GM19239 (cell line): ENCODE measurements at places on chromosomes 7 and 10.

- DNase-seq = no peak
Observed at GRCh38 chr7:4168541-4168940, 513.6 kb upstream of the FOXK1 start.

- no peak for DNase-seq
Observed at GRCh38 chr7:97858221-97858620, 14.0 kb downstream of the ASNS start.

DNA sequence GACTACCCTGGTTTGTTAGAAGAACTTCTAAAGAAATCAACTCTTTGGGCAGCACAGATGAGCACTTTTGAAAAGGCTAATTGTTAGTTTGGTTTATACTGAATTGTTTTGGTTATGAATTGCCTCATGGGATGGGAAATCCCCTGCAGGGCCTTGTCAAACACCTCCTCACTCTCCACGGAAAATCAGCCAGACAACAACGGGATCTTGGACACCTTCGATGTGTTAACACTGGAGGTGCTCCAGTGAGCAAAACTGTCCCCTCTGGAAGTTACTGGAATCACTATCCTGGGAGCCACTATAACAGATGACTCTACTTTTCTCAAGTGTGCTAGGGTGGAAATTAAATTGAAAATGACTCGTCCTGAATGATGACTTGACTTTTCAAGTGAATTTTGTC, 38.7 kb downstream of the CDK6 start:
- DNase-seq = no peak

- DNase-seq = no peak
Observed at GRCh38 chr7:80047856-80048459, 86.7 kb upstream of the GNAI1 start.

GRCh38 chr7:149179241-149179640, 16.1 kb upstream of the ZNF282 start:
- DNase-seq = no peak

GRCh38 chr10:83539528-83540308, 599.6 kb upstream of the GHITM start:
- no peak for DNase-seq

- DNase-seq = no peak
Observed at GRCh38 chr10:90798482-90798881, 59.4 kb downstream of the HTR7 start.

DNA sequence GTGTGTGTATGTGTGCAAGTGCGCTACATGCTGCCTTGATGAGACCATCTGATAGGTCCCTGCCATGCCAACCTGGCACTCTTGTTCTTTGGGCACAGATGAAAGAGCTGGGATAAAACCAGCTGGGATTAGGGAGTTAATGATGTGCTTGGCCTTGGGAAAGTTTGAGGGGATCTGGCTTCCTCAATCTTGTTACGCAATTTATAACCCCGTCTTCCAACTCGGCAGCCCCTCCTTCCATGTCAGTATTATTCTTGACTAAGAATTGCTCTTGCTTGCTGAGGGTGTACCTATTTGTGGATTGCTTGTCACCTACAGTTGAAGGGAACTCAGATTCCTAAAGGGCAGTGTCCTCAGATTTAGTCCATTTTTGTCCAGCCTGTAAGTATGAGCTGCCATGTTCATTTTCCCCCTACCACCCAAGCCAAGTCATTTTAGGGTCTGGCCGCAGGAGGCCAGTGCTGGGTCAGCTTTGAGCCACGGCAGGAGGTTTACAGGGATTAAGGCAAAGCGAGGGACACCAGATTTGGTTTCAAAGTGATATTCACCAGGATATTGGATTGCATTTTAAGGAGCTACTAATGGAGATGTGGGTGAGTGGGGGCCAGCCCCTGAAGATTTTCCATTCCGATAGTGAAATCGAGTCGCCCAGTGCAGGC, 34.1 kb upstream of the KCNMA1 start:
- no peak for DNase-seq

DNA sequence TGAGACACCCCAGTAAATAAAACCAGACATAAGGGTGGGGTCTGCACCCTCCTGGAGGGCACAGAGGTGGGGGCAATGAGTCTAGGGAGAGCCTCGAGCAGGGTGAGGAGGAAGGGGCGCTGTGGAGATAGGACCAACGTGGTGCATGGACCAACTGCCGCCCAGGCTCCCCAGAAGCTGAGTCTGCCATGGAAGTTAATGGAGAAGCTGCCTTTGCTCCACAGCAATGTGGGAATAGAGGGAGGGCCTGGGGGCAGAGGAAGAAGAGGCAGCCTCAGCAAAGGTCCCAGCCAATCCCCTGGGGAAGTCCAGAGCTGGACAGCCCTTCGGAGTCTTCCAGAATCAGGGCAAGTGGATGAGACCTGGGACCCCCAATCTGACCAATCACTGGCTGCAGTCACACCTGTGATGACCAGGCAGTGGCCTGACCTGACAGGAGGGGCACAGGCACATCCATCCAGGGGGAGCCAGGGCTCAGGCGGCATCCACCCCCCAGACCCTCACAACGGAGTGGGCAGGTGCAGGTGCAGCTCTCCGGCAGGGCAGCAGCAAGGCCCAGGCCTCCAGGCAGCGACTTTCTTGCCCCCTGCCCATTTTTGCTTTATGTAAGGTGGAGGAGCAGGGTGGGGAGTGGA, 242.2 kb upstream of the PPP2R2D start:
- DNase-seq = no peak

GRCh38 chr7:48111596-48111995, 22.5 kb downstream of the UPP1 start:
- DNase-seq = no peak

- no peak for DNase-seq
Observed at GRCh38 chr7:158114056-158114850, 473.4 kb downstream of the PTPRN2 start.

GRCh38 chr7:3861386-3861785, 560.3 kb downstream of the SDK1 start:
- DNase-seq = no peak

- DNase-seq = no peak
Observed at GRCh38 chr7:100148225-100148558, 526 bp upstream of the LAMTOR4 start.

- no peak for DNase-seq
Observed at GRCh38 chr7:144776447-144776846, 59.4 kb downstream of the TPK1 start.

- DNase-seq = no peak
Observed at GRCh38 chr7:130273081-130273932, 6.6 kb downstream of the CPA2 start.

DNA sequence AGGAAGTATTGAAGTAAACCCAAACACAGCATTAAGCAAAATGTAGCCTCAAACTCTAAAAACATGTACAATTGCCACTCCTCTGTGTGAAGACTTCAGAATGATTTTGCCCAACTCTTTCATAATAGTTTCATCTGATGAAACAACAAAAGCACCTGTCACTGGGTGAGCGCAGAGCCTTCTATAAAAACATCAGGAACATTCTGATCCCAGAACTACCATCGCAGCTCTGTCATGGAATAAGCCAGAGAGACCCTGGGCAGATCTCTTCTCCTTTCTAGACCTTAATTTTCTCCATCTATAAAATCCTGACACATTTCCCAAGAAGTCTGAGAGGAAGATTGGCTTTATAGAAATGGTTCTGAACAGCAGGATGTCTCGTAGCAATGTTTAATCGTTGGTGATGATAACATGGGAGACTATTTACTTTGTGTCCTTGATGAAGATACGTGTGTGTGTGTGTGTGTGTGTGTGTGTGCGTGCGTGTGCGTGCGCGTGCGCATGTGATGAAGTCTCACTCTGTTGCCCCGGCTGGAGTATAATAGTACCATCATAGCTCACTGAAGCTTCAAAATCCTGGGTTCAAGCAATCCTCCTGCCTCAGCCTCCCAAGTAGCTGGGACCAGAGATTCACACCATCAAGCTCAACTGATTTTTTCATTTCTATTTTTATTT, 198.0 kb downstream of the KIAA1217 start:
- DNase-seq = no peak

DNA sequence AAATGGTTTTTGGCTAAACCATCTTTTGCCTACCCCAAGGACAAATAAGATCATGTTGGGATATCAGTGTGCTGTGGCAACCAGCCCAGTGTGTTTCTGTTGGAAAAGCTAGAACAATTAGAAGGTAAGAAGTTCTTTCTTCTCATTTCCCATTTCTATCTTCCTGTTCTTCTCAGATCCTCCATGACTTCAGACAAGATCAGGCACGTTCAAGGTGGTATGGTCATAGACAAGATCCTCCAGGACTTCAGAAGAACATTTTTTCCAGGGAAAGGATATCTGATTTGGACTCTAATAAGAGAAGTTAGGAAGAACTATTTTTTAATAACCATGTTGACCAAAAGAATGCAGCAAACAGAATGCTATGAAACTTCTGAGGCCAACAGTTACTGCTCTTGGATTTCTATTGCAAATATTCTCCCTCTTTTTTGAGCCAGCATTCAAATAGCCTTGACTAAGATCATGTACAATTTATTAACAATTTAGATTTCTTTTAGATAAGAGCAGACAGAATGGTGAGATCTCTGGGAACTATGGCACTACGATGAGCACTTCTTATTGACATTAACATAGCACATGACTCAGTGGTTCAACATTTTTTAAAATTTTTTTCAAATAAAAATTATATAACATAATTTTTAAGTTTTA, 15.9 kb downstream of the HYCC1 start:
- no peak for DNase-seq

- DNase-seq = peak; percentile 63
Observed at GRCh38 chr7:519484-520390, at the start of gene PDGFA. TSS of gene PDGFA (minus strand) at chr7:519846. CDS start at chr7:519001, 845 bp downstream.

DNA sequence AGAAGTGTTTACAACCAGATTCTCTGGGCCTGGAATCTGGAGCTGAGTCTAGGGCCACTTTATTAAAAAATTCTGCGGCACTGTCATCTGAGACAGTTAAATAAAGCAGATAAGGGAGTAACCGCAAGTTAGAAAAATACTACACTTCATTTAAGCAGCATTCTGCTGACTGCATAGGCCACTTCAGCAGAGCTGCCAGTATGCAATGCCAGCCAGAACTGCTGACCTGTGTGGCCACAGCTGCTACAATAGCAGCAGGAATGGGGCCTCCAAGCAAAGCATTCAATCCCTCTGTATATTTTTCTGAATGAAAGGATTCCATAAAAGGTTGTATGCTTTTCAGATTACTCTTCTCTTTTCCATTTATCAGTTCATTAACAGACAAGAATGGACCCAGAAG, 136.0 kb downstream of the COL28A1 start:
- no peak for DNase-seq

- DNase-seq = no peak
Observed at GRCh38 chr7:13322126-13322525, 634.7 kb downstream of the ARL4A start.

DNA sequence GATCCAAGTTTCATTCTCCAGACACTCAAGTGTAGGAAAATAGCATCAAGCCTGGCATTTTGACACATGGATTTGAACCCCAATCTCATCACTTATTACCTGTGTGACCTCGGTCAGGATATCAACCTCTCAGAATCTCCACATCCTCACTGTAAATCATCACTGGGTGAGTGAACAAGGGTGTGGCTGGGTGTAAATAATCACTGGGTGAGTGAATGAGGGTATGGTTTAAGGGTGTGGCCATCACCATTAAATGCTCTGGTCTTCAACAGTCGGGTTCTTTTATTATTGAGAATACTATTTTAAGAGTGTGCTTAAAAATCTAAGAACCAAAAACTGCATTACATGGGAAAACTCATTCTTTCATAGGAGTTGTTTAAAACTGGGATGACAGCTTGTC, 200.1 kb downstream of the DOCK4 start:
- no peak for DNase-seq

DNA sequence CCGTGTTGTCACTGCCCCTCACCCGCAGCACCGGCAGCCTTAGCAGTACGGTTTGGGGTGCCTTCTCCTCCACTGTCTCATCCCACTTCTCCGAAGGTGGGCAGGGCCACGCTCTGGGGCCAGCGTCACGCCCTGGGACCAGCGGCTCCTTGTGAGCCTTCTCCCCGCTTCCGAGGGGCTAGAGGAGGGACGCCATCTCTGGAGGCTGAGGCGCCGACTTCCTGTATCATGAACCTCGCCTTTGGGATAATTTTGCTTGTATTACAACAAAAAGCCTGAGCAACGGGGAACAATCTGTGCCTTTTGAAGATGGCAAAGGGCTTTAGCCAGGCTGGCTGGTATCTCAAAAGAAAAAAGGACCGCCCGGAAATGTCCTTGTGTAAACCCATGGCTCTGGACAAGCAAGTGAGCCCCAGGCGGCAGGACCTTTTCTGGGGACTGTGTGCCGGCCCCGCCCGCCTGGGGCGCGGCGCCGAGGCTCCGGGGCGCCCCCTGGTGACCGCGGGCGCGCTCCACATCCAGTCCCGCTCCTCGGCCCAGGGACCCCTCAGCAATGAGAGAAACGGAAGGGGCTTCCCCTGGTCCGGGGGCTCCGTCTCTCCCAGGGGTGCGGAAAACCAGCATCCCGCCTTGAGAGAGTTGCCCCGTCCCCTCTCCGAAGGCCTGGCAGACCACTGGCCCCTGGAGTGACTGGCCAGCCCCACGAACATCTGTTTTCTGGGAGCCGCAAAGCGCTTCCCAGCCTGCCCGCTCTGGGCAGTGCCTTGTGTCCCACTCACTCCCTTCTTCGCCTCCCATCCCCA, 3.8 kb downstream of the DEPP1 start:
- peak; percentile 73 for DNase-seq

- no peak for DNase-seq
Observed at GRCh38 chr7:120799147-120799546, 58.8 kb downstream of the TSPAN12 start.

GRCh38 chr7:41725013-41725412, 22.1 kb upstream of the INHBA start:
- no peak for DNase-seq

DNA sequence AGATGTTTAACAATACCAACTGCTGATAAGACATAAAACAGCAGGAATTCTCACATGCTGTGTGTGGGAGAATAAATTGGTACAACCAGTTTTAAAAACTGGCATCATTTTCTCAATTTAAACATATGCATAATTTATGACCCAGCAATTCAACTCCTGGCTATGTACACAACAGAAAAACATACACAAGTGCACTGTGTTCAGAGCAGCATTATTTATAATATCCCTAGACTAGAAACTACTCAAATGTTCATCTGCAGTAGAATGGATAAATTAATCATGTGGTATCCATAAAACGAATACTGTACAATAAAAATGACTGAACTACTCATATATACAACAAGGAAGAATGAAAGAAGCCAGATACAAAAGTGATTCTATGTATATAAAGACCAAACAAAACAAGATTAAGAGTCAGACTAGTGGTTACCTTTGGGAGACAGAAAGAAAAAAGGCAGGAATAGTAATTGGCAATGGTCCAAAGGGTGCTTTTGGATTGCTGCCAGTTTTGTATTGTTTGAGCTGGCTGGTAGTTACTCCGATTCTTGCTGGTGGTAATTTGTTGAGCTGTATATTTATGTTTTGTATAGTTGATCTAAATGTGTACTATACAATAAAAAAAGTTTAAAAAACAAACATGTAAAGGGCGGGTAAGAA, 306.0 kb downstream of the TFEC start:
- DNase-seq = no peak
